Neural progenitor cell (in vitro differentiated cells): ENCODE measurements at places on chromosomes 13 and 19. TPM values are rescaled to one million over a fixed set of nuclear protein-coding genes. Genes with fewer than 3 reads are reported as not detected.

The OVOL3 gene
- total RNA-seq: not detected in 2 replicates

The C2CD4C gene
- 2.3 and 18.6 TPM in 2 replicates for total RNA-seq

The OR10H4 gene
- total RNA-seq: not detected in 2 replicates

The GIPC3 gene
- total RNA-seq: 0.09 TPM in 1 of 2 replicates, not detected in the other

The NPHS1 gene
- 0.40 and 0.62 TPM in 2 replicates for total RNA-seq
